Stimulated activated CD8-positive, alpha-beta memory T cell treated with anti-CD3 and anti-CD28 coated beads, Interleukin-7, amount 100 ng/mL, for 1 hour (primary cell): ENCODE measurements at places on chromosomes 16 and 17.

DNA sequence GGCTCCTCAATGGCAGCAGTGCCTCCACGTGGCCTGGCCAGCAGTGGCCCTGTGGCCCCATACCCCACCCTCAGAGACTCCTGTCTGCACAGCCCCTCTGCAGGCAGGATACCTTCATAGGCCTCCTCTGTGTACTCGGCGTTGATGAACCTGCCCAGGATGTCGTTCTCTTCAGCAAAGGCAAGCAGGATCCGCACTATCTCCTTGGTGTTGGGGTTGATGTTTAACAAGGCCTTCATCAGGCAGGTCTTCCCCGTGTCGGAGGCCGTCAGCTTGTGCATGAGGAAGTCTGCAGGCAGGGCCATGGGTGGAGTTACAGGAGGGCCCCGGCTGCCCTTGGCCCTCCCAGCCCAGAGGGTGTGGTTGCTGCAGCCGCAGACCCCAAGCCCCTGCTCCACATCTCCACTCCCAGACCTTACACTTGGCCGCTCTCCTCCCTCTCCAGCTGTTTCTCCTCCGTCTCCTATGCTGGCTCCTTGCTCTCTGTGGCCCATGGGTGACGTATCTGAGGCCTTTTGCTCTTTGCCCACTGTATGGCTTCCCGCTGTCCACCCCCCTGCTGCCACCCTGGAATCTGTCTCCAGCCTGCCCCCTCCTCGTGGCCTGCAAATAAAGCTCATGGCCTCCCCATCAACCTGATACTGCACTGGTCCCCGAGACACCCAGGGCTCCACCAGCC lies 15.1 kb downstream of the TRPV3 start:
- DNase-seq: no peak

DNA sequence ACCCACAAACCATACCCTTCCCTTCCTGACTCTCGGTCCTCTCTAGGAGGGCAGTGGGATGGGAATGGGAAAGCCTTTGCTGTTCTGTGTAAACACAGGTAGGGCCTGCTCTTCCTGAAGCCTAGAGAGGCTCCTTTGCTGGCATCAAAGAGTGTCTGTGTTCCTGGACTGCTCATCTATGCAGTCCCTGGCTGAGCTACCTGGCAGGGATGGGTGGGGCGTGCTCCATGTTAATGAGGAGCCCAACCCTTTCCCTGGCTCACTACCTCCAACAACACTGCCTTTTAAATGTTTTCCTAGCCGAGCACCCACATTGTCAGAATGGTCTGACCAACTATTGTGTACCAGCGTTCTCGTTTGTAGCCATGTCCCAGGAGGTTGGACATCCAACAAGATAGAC lies 26.6 kb upstream of the NAGLU start:
- no peak for DNase-seq

DNA sequence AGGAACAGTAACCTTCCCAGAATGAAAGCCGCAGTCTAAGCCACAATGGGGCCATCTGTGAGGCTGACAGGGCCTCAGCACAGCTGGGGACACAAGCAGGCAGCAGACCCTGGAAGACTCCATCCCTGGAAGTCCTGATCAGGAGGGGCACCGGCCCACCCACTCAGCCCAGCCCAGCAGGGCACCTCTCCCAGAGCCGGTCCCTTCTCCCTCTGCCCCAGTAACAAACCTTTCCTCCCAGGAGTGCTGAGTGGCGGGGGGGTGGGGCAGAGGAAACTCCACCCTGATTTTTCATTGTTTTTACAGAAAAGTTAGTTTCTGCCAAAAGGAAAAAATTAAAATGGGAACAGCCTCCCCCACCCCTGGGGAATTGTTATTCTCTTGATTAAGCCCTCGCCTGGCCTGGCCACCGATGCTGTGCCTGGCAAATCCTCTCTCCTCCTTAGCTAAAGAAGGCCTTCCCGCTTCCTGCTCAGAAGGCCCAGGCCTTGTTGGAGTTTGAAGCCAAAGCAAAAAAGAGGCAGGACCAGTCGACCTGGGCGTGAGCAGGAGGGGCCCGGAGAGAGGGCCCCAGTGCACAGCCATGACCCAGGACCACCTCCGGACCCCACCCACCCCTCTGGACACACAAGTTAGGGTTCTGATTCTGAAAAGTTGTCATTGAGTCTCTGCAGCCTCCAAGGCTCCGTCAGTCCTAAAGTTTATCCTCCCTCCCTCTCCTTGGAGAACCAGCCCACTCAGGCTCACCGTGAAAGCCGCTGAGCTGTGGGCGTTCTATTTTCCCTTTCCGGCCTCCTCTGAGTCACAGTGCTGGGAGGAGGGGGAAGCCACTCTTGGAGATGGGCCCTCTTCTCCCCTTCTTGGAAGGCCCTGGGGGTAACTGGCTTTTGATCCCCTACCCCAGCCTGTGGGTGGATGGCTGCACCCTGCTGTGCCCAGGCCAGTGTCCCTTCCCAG lies 128.4 kb upstream of the TNRC6C start:
- no peak for DNase-seq

GRCh38 chr17:36641877-36642845 lies 40.8 kb downstream of the MRM1 start:
- DNase-seq: no peak

GRCh38 chr17:54235571-54235970 lies 412.8 kb downstream of the KIF2B start:
- no peak for DNase-seq

GRCh38 chr16:30637944-30638343 lies 12.8 kb upstream of the PRR14 start:
- no peak for DNase-seq

- no peak for DNase-seq
Measured at GRCh38 chr17:42276359-42276608, at the start of gene STAT5B. Gene STAT5B (minus strand): TSS chr17:42276391. CDS start chr17:42232127, 44,264 bp downstream.
